Stimulated activated naive CD4-positive, alpha-beta T cell treated with Interleukin-2 at 50 U/mL for 16 hours (primary cell): ENCODE measurements at places on chromosomes 6 and 20.

GRCh38 chr20:62381202-62381797, 5.6 kb upstream of the RPS21 start:
- DNase-seq = no peak

GRCh38 chr6:30463242-30463641, 26.1 kb upstream of the HLA-E start:
- no peak for DNase-seq

DNA sequence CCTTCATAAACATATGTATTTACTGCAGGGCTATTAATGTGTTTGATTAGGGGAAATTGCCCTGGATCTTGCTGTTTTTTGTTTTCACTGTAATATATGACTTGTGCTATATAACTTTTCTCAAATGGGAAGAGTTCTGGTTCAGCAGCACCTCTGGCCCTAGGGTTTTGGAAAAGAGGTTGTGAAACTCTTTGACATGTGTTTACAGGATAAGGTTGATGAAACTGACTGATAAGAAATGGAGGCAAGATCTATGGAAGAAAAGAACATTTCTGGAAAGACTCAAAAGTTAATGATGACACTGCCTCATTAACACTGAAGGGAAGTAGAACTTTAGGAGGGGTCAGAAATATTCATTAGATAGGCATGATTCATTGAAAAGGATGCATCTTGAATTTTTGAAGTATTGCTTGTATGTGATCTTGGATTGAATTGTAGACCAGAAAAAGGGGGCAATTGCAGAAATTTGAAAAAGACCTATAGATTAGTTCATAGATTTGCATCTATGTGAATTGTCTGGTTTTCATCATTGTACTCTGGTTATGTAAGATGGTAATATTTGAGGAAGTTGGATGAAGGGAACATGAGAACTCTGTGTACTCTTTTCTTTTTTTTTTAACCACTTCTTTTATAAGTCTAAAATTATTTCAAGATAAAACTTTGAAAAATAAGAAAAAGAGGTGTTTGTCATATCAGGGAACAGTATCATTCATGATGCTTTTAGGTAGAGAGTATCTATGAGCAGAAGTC, 54.0 kb downstream of the UTRN start:
- DNase-seq = no peak

DNA sequence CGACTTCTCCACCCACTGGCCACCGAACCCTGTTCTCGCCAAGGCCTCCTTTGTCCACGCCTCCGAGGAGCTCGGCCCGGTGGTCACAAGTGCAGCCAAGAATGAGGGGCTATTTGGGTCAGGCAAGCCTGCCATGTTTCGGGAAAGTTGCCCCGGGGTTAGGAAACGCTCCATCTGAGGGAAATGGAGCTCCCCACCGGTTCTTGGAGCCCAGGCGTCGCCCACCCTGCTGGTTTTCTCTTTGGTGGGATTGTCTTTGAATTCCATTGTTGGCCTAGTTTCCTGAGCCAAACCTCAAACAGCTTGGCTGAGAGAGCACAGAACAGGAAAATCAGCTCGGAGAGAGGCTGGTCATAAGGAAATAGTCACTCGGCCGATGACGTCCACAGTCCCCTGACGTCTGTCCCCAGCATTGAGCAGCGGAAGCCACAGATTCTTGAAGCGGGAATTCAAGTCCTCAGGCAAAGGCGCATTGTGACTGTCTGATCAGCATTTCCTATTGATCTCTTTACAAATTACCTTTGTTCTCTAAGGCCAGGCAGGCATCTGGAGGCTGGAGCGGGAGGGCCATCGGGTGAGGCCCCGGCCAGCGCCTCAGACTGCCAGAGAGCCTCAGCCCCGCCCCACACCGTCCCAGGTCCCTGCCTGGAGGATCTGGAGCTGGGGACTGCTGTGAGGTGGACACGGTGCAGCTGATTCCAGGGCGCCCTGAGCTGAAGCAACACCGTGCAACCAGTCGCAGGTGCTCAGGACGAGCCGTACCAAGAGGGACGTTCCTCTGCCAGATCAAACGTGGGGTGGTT, 138.6 kb downstream of the DLL1 start:
- DNase-seq = no peak

GRCh38 chr20:37407019-37407566, 61.2 kb downstream of the SRC start:
- no peak for DNase-seq

- no peak for DNase-seq
Measured at GRCh38 chr20:51586005-51586440, 43.5 kb upstream of the NFATC2 start.

GRCh38 chr6:108947114-108947854, 99.1 kb downstream of the ARMC2 start:
- DNase-seq = no peak

DNA sequence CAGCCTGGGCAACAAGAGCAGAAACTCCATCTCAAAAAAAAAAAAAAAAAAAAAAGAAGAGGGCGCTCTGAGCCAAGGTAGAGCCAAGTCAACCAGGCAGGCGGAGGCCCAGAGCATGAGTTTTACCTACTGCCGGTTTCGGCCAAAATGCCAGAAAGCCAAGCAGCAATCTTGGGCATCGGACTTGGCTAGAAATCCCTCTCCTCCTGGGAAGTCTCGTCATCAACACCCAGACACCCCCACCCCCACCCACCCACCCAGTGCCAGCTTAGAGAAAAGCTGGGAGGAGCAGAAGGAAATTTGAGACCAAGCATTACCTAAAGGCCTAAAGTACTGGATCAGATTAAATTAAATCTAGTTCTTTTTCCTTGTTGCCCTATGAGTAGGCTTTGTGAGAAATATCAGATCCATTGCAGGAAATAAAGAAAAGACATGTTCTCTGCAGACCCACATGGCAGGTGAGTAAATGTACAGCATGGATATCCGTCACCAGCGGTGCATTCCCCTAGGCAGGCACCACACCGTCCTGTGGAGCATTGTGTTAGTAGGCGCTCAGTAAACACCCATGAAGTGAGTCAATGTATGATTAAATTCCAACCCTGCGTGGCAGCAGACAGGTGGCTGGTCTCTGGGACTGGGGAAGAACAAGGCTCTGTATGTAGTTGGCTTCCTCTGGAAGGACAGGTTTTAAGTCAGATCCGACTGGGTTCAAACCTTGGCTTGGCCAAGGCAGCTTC, 21.0 kb downstream of the RIPOR3 start:
- no peak for DNase-seq

DNA sequence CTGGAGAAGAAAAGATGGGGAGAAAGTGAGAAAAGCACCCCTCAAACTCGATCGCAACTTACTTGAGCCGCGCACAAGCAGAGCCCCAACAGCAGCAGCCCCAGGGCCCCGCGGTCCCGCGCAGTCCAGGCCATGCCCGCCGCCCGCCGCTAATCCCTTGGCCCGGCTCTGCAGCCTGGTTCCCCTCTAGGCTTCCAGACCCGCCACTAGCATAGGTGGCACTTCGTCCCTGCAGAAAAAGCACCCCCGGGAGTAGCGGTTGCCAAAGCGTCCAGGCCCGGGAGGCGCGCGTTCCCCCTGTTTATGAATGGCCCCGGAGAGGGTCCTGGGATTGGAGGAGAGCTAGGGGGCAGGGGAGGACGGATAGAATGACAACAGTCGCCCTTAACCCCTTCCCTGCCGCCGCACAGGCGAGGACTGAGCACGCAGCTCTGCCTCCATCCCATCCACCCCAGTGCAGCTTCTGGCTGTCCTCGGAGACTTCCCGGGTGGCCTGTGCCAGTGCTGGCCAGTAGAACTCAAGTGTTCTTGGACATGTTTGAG, 19.9 kb downstream of the COL9A1 start:
- DNase-seq = no peak

GRCh38 chr20:63351811-63352591, 9.1 kb downstream of the CHRNA4 start:
- DNase-seq = no peak

GRCh38 chr6:37507690-37508421, 8.2 kb upstream of the CCDC167 start:
- DNase-seq = peak; percentile 31

DNA sequence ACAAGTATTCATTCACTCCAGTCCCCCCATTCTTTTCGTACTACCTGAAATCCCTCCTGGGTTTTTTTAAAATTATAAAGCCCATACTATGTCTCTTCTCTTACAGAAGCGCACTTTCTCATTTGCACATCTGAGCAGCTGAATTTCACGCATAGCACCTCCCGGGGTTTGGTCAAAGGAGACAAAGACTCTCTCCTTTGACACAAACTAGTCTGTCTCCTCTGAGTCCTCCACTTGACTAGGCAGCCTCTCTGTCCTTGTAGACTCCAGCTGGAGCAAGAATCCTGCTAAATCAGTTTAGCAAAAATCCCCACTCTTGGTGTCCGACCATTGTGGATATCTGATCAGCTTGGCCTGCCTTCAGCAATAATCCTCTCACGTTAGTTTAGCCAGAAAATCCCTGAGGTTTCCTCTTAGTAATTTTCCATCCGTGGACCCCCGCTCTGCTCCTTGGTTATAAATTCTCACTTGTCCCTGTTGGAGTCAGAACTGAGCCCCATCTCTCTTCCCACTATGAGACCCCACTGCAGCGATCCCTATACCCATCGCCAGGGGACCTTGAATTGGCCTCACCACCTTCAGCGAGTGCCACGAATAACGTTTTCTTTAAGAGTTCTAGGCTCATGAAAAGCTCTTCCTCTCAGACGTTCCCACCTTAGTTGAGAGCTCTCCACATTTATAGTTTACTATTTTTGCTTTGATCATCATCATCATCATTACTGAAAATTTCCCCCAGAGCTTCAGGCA, 29.0 kb downstream of the PDYN start:
- DNase-seq = no peak

- no peak for DNase-seq
Measured at GRCh38 chr6:108360919-108361311, 66.1 kb downstream of the AFG1L start.

DNA sequence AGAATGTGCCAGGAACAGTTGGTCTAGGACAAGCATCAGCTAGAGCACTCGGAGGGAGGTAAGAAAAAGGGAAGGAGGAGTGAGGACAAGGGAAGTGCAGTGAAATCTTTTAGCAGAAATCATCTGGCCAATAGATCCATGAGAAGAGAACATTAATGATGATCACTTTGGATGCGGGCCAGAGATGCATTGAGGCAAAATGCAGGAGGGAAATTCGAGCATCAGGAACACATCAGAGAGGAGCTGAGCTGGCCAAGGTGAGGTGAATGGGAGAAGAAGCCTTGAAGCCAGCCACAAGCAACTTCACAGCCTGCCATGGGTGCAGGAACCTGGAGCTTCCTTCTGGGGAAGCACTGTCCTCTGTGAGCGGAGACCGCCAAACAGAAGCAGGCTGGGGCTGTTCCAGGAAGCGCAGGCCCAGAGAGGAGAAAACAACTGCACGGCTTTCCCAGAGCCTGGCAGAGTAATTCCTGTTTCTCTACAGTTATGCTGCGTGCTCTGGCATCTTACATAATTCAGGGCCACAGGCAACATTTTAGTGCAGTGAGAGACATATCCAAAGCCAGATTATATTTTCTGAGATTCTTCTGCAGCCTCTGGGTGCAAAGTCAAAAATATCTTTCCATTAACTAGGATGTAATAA, 143.8 kb downstream of the F13A1 start:
- no peak for DNase-seq

- DNase-seq = no peak
Measured at GRCh38 chr6:135904666-135905065, 53.2 kb downstream of the PDE7B start.

DNA sequence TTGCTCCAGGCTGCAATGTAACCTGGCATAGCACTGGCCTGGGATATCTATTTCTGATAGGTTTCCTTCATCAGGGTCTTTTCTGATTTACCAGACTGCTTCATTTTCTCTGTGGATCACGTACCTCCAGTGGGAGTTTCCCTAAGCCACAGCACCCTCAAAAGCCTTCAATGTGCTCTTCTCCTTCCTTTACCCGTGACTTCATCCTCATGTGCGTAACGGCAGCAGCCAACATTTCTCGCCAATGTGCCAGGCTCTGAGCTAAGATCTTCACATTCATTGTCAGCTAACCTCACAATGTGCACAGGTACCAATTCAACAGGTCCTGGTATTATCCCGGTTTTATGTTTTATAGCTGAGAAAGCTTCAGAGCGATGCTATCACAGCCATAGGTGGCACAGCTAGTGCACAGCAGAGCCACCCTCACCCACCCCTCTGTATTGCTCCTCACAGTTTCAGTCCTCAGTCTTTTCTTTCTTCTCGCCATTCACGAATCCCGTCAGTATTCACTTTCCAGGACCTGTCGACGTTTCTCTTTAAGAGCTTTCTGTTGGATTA, 58.2 kb downstream of the TNFAIP3 start:
- DNase-seq = no peak

DNA sequence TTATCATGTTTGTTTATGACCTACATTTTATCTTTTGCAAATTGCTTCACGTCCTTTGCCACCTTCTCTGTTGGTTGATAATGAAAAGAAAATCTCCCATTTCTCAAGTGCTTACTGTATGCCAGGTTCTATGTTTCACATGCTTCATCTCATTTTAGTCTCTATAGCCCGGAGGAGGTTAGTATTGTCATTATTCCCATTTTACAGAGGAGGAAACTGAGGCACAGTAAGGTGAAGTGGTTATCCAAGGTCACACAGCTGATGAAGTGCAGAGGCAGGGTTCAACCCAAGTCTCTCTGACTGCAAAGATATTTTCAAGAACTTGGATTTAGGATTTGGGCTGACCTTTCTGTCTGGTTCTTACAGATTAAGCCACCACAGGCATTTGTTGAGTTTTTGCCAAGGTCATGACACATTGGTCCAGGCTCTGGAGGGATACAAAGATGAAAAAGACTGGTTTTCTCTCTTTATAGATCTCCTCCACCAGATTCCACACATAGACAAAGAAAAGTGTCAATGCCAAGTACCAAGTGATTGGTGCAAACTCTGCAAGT, 20.6 kb downstream of the CNBD2 start:
- no peak for DNase-seq

- no peak for DNase-seq
Measured at GRCh38 chr20:32559205-32559752, 25.9 kb downstream of the NOL4L start.

DNA sequence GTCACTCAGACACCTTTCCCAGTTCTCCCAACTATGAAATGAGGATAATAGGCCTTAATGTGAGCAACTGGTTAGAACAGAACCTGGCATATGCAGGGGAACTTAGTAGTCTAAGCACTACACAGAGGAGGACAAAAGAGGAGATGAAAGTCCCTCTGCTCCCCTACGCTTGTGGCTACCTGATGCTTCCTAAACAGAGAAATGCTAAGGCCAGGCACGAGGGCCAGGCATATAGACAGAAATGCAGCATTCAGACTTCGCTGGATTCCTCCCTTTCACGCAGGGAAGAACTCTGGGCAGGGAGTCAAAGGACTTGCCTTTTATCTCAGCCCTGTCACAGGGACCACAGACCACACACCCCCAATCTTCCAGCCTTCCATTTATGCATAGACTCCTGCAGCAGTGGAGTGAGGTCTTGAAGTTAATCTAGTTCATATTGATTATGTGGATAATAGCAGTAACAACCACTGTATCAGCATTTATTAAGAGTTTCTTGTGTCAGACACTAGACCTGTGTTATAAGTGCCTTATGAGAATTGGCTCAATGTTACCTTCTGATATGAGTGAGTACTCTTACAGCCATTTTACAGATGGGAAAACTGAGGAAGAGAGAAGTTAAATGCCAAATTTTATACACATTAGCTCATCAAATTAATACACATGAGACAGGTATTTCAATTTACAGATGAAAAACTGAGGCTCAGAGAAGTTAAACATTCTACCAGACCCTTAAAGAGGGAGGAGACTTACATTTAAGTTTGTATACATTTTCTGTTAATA, 27.0 kb upstream of the TRAF3IP2 start:
- DNase-seq = no peak

- peak; percentile 30 for DNase-seq
Measured at GRCh38 chr6:132813173-132813856, 1.1 kb upstream of the RPS12 start.
